ENCODE measurements at places on chromosomes 3 and 15. TPM values are rescaled to one million over a fixed set of nuclear protein-coding genes. Genes with fewer than 3 reads are reported as not detected.

DNA sequence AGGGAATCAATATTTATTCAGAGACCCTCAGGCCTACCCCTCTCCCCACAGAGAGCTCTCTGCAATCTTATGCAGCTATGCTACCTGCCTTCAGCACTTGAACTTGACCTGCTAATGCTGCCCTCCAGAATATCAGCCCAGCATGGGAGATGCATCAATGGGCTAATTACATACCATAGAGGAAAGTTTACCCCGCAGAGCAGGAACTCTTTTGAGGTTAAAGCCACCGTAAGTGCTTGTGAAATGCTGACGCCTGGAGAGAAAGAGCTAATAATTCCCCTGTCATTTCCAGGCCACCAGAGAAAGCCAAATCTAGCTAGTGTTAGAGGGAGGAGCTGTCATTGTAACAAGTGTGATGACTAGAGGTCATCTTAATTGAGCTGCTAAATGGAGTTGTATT, 127.5 kb downstream of the CHST2 start:
- no peaks in the 10 kb centered on the region for H3K4me1 ChIP-seq
- H3K4me3 ChIP-seq, result no peak overlapping the region
- H3K27ac ChIP-seq, result no peak overlapping the region
- no peak for DNase-seq
- no peaks in the 10 kb centered on the region for H3K27me3 ChIP-seq

- H3K36me3 ChIP-seq, result peaks cover 7% of the 10 kb centered on the region
- H3K4me1 ChIP-seq, result peaks cover 21% of the 10 kb centered on the region
- H3K27ac ChIP-seq, result no peak overlapping the region
- DNase-seq, result no peak
- H3K4me3 ChIP-seq, result no peak overlapping the region
Observed at GRCh38 chr3:127395663-127396355, 108.0 kb upstream of the PRR20G start.

- H3K27me3 ChIP-seq, result no peaks in the 10 kb centered on the region
- no peak for DNase-seq
- peaks cover 29% of the 10 kb centered on the region for H3K4me1 ChIP-seq
- no peaks in the 10 kb centered on the region for H3K36me3 ChIP-seq
- H3K4me3 ChIP-seq, result no peak overlapping the region
- H3K27ac ChIP-seq, result no peak overlapping the region
Observed at GRCh38 chr3:84989102-84989501, 30.3 kb downstream of the CADM2 start.

DNA sequence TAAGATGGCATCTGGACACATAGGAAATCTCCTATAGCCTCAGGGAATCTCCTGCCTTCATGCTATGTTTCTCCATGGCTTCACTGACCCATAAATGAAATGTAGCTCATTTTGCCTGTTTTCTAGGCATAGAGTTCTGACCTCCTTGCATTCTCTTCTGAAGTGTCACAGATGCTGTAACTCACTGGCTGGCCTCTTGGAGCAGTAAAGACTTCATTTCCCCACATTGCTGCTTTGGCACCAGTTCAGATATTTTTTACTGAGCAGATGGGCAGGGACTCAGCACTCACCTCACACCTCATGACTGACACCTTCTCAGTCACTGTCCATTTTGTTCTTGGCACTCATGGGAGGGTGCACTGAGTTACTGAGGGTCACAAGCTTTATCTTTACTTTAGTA, 286.7 kb upstream of the TGFBR2 start:
- no peak overlapping the region for H3K27ac ChIP-seq
- no peak overlapping the region for H3K4me3 ChIP-seq
- no peaks in the 10 kb centered on the region for H3K36me3 ChIP-seq
- no peaks in the 10 kb centered on the region for H3K4me1 ChIP-seq
- peaks cover 2% of the 10 kb centered on the region for H3K27me3 ChIP-seq

GRCh38 chr3:99330281-99330680, 308.1 kb upstream of the COL8A1 start:
- no peaks in the 10 kb centered on the region for H3K4me1 ChIP-seq
- H3K27me3 ChIP-seq, result no peaks in the 10 kb centered on the region
- H3K27ac ChIP-seq, result no peak overlapping the region
- no peaks in the 10 kb centered on the region for H3K36me3 ChIP-seq

The AAGAB gene
- 39.9 TPM for total RNA-seq

The GAP43 gene
- 684 TPM for total RNA-seq

The KBTBD13 gene
- not detected for total RNA-seq

The MOBP gene
- total RNA-seq, result not detected

- H3K4me3 ChIP-seq, result no peak overlapping the region
- H3K4me1 ChIP-seq, result no peaks in the 10 kb centered on the region
- H3K27ac ChIP-seq, result no peak overlapping the region
- peak; percentile 64 for DNase-seq
- H3K27me3 ChIP-seq, result peaks cover 2% of the 10 kb centered on the region
- H3K36me3 ChIP-seq, result no peaks in the 10 kb centered on the region
Observed at GRCh38 chr15:73265536-73266153, 103.1 kb downstream of the HCN4 start.

GRCh38 chr3:61885414-61885813, 324.0 kb downstream of the PTPRG start:
- no peaks in the 10 kb centered on the region for H3K27me3 ChIP-seq
- H3K27ac ChIP-seq, result no peak overlapping the region
- H3K4me1 ChIP-seq, result peaks cover 11% of the 10 kb centered on the region
- H3K36me3 ChIP-seq, result no peaks in the 10 kb centered on the region

DNA sequence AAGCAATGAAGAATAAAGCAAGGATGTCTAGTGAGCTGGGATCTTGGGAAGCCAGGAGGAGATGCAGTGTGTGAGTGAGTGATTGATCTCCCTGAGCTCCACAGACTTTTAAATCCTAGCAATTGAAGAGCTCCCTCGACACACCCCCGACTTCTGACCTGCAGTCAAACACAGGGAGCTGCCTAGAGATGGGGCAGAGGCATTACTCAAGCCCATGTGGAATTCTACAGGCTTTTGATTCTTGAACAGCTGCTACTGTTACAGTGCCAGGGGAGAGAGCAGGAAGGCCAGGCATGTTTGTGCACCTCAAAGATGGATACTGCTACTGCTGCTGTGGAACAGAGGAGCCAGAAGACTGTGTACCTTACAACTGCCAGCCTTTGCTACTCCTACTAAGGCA, 1403.1 kb upstream of the ALCAM start:
- peak overlapping the region; percentile 12 for H3K4me3 ChIP-seq
- peak; percentile 27 for DNase-seq
- peak overlapping the region; percentile 92 for H3K27ac ChIP-seq
- peaks cover 5% of the 10 kb centered on the region for H3K36me3 ChIP-seq
- H3K4me1 ChIP-seq, result peaks cover 25% of the 10 kb centered on the region
- peaks cover 2% of the 10 kb centered on the region for H3K27me3 ChIP-seq

The ACSBG1 gene
- not detected for total RNA-seq

DNA sequence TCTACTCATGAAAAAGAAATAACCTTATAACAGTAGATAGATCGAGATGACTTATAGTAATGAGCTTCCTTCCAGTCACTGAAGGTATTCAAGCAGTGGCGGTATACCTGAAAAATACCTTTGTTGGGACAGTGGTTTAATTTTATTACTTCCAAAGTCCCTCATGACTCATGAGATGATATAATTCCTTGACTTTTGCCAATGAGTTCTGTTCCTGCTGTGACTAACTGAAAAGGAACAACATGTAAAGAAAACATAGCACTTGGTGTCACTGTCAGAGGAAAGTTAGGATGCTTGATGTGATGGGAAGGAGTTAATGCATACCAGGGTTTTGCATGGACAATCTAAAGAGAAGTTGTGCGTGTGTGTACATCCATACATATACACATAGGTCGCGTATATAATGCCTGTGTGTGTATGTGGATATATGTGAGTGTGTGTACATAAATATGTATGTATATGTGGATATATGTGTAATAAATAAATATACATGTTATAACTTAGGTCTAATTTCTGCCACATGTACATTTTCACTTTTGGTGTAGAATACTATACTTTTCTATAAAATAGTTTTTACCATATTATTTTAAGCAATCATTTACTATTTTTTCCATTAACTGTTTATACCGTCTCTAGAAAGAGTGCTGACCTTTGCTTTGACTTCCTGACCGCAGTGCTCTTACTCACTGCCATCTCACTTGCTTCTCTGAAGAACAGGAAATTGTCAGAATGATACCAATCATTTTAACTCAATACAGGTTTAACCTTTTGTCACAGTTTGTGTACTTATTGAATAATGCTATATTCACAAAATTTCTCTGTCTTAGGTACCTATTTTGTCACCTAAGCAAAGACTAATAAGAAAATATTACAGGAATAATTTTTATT, 12.6 kb upstream of the PAK2 start:
- no peaks in the 10 kb centered on the region for H3K36me3 ChIP-seq
- H3K27me3 ChIP-seq, result no peaks in the 10 kb centered on the region
- no peak overlapping the region for H3K27ac ChIP-seq
- H3K4me3 ChIP-seq, result no peak overlapping the region
- DNase-seq, result no peak

The PSTPIP1 gene
- 12.4 TPM for total RNA-seq

DNA sequence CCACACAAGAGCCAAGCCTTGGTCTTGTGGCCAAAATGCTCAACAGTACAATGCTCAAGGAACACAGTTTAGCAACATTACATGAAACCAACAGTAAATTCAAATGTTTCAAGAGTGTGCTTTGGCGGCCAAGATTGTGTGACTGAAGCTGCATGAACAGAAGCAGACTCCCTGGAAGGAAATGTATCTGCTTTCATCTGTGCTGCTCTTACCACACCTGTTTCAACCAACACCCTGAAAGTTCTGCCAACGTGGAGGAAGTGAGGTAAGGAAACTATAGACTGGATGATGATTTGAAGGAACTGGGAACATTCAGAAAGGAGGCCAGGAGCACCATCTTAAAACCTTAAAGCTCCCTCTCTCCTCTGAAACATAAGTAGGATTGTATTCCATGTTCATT, 55.7 kb downstream of the MB21D2 start:
- no peak for DNase-seq
- peak overlapping the region; percentile 3 for H3K27ac ChIP-seq
- H3K4me1 ChIP-seq, result peaks cover 60% of the 10 kb centered on the region

Data from glutamatergic neuron (in vitro differentiated cells).